ACHN (cell line): ENCODE measurements at places on chromosomes 12 and 14.
A peak's percentile ranks its signal among the peaks of the same experiment; 100 is the strongest.

DNA sequence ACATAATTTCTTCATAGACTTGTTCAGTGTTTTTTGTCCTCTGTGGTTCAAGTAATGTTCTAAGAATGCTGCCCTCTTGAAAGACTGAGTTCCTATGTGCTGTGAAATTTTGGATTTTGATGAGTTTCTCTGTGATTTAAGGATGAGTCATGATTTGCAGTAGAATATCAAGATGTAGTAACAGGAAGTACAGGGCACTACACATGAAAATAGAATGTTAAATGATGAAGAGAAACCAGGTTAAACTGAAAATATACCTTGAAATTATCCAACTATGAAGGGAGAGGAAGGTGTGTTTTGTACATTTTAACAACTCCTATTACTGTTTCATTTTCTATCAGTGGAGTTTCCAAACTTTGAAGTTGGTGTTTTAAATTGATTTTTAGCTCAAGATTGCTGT lies 4.8 kb downstream of the ELK3 start:
- DNase-seq = peak; percentile 84

DNA sequence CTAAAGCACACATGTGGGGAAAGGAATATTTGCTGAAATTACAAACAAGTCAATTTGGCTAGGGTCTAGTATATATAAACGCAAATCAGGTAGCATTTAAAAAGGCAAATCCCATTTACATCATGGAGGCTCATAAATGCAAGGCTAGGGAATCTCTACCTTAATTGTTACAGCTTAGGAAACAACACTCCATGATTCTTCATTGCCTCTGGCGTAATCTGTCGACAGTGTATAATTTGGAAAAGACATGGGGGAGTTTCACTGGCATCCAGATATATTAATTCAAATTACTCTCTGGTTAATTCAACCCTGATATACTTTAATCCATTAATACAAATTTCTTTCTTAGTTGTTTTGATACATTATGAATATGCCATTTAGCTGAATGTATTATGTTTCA lies 1630.2 kb upstream of the FLRT2 start:
- no peak for DNase-seq

- no peak for DNase-seq
Observed at GRCh38 chr14:84797326-84797725, 732.6 kb upstream of the FLRT2 start.

- no peak for DNase-seq
Observed at GRCh38 chr12:5262885-5263284, 169.0 kb upstream of the NTF3 start.

DNA sequence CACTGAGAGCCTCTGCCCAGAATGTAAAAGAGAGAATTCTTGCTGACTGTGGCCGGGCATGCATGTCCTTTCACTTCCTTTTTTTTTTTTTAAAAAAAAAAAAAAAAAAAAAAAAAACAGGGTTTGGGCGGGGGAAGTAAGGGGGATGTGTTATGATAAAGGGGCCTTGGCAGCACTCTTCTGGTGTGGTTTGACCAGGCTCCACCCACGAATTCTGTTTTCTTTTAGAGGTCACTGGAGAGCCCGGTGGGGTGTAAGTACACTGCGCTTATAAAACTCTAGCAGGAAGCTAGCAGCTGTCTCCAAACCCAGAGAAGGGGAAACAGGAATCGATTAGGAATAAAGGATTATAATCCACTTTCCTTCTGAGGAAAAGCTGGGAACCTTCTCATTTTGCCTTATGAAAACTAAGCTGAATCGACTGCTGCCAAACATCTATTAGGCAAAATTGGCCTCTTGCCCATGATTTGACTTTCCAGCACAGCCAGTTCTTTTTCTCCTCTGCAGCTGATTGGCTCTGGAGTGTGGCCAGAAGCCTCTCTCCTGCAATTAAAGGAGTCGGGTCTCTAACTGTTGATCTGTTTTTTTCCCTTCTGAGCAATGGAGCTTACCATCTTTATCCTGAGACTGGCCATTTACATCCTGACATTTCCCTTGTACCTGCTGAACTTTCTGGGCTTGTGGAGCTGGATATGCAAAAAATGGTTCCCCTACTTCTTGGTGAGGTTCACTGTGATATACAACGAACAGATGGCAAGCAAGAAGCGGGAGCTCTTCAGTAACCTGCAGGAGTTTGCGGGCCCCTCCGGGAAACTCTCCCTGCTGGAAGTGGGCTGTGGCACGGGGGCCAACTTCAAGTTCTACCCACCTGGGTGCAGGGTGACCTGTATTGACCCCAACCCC lies 27.7 kb upstream of the HIGD1C start:
- peak; percentile 90 for DNase-seq

DNA sequence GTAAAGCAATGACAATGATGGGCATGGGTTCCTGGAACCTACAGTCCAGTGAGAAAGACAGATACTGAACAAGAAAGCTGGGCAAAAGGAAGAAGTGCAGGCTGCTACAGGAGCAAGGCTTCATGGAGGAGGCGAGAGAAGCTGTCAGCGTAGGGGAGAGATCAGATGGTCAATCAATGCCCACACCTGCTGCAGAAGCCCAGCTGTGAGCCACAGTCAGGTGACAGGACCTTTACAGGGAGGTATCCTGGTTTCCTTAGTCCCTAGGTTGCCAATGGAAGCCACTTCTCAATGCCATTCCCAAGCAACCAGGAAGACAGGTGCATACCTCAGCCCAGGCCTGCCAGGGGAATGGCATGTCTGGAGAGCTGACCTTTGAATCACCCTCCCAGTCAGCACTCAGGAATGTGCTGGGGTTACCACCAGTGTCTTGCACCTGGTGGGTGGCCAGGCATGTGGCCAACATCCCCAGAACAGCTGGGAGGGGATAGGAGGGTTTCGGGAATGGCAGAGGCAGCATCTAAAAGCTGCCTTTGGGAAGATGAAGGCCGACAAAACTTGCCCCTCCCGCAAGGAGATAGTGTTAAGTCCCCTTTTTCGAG lies 170.3 kb downstream of the TTC7B start:
- peak; percentile 91 for DNase-seq

- DNase-seq = no peak
Observed at GRCh38 chr14:75274899-75275569, 3.6 kb upstream of the FOS start.

GRCh38 chr12:98745578-98746391 lies 100.7 kb downstream of the APAF1 start:
- no peak for DNase-seq

DNA sequence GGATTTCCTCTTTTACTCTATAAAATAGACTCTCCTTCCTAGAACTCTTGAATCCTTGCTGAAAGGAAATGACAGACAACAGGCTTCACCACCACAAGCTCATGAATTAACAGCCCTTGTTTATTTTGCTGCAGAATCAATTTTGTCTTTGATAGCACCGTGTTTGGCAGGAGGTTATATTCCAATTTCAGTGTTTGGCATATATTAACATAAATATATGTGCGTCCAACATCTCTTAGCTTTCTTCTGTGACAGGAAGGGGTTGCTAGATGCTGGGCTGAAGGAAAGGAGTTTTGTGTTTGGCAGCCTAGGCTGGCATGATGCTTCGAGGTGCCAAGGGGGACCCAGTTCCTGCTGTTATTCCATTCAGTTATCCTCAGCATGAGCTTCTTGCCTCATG lies 126.4 kb downstream of the TMEM132C start:
- no peak for DNase-seq

- no peak for DNase-seq
Observed at GRCh38 chr12:86950444-86950843, 694.3 kb upstream of the MGAT4C start.

DNA sequence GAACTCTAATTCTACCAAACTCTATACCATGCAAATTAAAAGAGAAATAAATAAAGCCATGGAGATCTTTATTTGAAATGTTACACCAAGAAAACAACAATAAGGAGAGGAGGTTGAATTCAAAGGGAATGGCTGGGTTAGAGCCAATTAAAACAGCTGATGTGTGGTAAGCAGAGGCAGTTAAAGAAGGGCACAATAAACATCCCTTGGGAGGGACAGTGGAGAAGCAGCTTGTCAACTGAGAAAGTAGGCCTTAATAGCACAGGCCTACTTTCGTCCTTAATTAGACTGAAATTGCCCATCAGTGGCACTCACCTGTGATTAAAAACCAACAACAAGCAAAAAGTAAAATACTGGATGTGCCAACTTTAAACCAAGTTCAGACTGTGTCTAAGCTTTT lies 16.3 kb upstream of the NAV3 start:
- no peak for DNase-seq

DNA sequence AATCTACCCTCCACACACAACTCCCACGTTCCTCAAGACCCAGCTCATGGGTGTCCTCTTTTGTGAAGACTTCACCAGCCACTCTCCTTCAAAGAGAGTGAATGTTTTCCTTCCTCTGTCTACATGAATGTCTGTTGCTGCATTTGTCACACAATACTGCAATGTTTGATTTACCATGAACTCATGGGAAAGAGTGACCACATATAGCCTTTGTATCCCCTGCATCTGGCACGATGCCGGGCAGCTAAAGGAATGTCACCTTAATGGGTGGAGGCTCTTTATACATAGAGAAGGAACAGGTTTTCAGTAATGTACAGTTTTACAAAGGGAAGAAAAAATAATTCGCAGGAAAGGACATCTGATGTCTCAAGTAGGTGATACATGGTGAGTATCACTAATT lies 12.1 kb upstream of the BCDIN3D start:
- DNase-seq = no peak

DNA sequence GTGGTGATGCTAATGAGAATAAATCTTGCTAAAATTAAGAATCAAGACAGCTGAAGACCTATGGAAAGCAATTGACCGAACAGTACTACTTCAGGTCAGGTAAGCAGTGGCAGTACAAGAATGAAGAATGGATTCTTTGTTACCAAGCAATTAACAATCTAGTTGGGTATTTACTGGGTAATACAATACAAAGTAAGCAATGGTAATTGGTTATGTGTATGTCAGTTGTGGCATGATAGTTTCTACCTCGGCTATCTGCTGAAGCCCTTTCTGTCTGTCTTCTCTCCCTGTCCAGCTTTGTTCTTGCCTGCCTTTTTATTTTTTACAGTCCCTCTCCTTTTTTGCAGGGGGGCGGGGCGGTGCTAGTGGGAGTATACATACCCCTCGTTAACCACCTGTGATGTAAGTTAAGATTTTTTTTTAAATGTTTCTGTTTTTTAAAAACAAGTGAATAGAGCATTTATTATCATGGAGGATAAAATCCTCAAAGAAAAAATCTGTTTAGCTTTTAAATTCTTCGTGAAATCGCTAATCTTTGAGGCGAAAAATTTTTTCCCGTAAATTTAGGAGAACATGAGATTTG lies 75.9 kb downstream of the RCOR1 start:
- DNase-seq = no peak

DNA sequence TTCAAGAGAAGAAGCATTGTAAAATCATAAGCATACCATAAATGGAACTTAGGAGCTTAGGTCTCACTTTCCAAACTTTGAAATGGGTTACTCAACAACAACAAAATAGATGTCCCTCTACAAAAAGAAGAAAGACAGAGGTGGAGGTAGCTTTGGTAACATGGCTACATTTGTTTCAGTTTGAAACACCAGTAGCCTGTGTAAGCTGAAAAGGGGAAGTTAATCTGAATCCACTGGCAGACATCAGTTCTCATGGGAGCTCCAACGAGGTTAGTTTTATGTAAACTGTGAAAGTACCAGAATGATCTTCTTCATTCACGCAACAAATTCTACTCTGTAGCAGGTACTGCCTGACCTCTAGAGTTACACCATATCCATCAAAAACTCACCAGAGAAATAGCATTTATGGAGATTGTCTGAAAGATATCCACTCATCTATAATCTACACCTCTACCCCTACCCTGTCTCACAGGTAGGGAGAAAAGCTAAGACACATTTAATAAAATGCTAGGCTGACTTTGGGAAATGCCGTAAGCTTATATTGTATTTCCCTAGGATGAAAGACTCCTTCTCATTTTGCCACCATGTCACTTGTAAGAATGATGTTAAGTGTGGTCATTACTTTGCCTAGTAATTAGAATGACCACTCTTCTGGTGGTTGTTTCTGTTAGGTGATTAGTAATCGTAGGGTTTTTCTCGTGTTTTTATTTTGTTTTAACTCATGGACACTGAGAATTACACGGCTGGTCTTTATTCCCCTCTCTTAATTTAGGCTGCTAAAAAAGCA lies 224.1 kb downstream of the ASCL1 start:
- DNase-seq = no peak

- no peak for DNase-seq
Observed at GRCh38 chr14:96042248-96042930, 3.2 kb downstream of the C14orf132 start.

GRCh38 chr14:69481815-69482568 lies 2.5 kb upstream of the PLEKHD1 start:
- peak; percentile 71 for DNase-seq

DNA sequence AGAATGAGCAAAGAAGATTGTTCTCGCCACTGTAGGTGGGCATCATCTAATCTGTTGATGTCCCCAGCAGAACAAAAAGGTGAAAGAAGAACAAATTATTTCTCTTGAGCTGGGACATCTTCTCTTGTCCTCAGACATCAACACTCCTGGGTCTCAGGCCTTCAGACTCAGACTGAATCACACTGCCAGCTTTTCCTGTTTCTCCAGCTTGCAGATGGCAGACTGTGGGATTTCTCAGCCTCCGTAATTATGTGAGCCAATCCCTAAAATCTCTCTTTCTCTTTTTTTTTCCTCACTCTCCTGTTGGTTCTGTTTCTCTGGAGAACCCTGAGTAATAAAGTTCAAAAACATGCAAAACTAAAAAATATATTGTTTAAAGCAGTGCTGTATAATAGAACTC lies 3.7 kb upstream of the TMPRSS12 start:
- no peak for DNase-seq
